NCI-H1694 (cell line): ENCODE measurements at places on chromosomes 16 and 17.

- DNase-seq = no peak
Observed at GRCh38 chr17:33318241-33318640, 25.1 kb upstream of the ASIC2 start.

- DNase-seq = no peak
Observed at GRCh38 chr16:56783344-56783743, 53.4 kb downstream of the NUP93 start.

GRCh38 chr17:80998118-80998747 is 6.6 kb downstream of the CHMP6 start:
- no peak for DNase-seq

- no peak for DNase-seq
Observed at GRCh38 chr17:74413491-74413890, 18.4 kb upstream of the GPRC5C start.

- DNase-seq = peak; percentile 93
Observed at GRCh38 chr16:53090591-53091411, 36.0 kb downstream of the CHD9 start.

- DNase-seq = no peak
Observed at GRCh38 chr16:31715915-31716314, 157.7 kb upstream of the ZNF267 start.

GRCh38 chr16:51051671-51052070 is 99.4 kb downstream of the SALL1 start:
- no peak for DNase-seq

DNA sequence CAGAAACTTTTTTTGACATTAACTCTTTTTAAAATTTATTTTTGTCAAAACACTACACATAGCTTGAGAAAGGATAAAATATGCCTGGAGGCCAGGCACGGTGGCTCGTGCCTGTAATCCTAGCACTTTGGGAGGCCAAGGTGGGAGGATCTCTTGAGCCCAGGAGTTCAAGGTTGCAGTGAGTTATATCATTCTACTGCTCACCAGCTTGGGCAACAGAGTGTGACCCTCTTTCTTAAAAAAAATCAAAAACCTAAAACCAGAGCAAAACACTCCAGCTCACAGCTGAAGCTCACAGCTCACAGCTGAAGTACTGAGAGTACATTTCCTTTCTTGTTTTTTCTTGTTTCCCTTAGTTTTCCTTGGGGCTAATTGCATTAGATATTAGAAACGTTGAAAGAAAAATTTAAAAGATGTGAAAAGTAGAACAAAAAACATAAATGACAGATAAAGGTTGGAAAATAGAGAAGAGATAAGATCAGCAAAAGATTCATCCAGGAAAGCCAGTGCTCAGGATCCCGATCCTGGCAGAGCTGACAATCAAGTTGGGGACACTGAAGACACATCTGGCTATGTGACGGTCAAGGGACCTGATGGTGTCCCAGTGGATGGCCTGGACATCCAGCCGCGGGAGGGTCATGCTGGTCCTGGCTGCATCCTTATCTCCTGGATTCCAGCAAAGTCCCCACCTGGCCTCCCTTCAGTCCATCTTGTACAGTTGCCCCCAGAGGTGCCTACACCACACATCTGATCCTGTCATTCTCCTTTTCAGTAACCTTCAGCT is 9.8 kb downstream of the CHST6 start:
- DNase-seq = no peak
